ENCODE measurements at places on chromosomes 7 and 10. TPM values are rescaled to one million over a fixed set of nuclear protein-coding genes. Genes with fewer than 3 reads are reported as not detected.

ADAM12 gene
- total RNA-seq = 0.20 TPM

SPDYE5 gene
- 0.38 TPM for total RNA-seq

ACTR3C gene
- 53.0 TPM for total RNA-seq

RINT1 gene
- total RNA-seq = 15.6 TPM

DNA sequence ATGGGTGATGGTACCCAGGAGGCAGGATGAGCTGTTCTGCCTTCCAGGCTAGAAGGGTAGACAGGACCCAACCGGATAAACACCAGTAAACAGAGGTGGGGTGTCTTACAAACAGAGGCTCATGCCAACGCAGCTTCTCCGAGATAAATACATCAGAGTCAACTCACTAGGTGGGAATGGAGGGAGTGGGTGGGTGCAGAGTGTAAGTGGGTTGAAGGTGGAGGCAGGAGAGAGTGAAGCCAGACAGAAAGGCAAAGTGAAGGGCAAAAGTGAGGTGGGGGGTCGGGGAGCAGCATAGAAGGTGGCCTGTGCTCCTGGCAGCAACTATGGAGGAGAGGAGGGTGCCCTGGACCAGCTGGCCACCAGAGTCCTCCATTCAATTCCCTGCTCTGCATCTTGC is 40.4 kb upstream of the COL13A1 start:
- DNase-seq = no peak

GRCh38 chr7:128919241-128919640 is 8.7 kb upstream of the KCP start:
- DNase-seq = no peak

DNA sequence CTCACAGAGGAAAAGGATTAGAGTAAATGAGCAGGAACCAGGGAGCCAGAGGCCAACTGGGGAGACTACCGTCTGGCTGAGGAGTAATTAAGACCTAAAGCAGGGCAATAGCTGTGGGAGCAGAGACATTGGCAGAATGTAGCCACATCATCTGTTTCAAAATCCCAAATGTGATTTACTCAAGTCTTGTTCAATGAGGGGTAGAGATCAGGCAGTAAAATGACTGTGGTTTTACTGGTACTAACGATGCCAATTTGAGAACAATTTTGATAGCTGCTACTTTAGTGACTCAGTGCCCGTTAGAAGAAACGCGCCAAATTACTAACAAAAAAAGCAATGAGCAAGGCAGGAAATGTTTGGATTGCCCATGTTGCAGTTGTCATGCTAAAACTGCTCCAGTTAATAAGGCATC is 12.7 kb upstream of the MIOS start:
- DNase-seq = no peak

- peak; percentile 83 for DNase-seq
Observed at GRCh38 chr7:98287486-98287959, 6.0 kb downstream of the BRI3 start.

GRM3 gene
- not detected for total RNA-seq

- DNase-seq = peak; percentile 47
Observed at GRCh38 chr7:116862951-116863670, 724 bp downstream of the CAPZA2 start.

TMEM139 gene
- 49.4 TPM for total RNA-seq

DNA sequence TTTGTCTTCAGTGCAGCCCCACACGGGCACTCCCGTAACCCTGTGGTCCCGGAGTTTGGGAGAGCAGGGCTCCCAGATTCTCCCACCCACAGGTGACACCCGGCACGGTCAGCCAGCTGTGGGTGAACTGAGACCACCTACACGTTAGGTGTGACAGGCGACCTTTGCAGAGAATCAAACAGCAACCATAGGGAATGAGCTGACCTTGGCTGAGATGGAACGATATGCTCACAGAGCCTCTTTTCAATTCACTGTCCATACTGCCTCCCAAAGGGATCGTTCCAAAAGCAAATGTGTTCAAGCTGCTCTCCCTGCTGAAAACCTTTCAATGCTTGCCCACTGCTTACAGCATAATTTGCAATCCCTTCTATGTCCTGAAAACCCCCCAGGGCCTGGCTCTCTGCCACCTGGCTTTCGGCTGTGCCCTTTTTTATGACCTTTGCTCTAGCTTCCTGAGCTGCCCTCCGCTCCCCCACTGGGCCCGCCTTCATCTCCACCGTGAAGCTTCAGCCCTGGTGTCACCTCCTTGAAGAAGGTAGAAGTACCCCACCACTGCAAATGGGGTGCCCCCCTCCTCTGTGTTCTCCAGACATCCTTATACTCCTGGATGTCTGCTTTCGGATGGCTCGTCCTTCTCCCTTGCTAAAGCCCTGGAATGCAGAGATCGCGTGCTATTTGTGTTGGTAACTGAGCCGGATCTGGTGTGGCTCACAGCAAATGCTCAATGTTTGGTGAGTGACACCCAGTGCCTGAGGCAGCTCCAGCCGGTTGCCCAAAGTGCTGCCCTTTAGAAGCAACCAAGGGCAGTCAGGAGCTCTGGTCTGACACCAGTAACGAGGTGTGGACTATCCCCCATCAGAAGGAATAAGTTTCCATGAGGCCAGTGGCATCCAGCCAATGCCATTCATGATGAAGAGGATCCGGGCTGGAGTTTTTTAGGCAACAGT is 90.4 kb downstream of the KIAA1549 start:
- DNase-seq = no peak

- peak; percentile 77 for DNase-seq
Observed at GRCh38 chr7:5424749-5425506, 1.3 kb upstream of the TNRC18 start.

DNA sequence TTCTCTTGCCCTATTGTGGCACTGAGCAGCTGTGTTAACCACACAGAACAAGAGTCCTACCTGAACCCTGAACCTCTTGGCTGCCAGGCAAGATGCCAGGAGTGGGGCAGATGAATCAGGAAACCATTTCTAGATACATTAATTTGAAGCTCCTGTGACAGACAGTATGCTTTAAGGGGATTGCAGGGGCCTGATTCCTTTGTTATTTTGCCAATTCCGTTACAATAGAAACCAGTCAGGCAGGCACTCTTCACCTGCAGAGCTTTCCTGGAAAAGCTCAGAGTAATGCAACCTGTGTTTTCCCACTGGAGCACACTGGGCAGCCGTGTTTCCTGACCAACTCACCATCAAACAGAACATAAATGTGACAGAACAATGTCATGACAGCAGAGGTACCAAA is 233.1 kb downstream of the BMPER start:
- DNase-seq = no peak

DNA sequence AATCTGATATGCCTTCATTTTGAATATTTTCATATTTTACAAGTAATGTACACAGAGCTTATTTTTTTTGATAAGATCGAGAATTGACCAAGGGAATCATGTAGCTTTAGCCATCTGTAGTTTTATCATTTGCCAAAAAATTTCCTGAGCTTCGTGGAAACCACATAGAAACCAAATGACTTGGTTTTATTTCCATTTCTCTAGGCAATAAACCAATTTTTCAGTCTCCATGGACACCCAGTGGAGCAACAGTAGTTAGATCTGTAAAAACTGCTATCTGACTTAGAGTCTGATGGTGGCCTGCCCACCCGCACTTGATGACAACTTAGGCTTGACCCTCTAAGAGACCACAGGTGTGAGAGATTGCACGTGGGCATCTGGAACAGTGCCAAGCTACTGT is 127.8 kb upstream of the CDK6 start:
- DNase-seq = no peak

OR9A2 gene
- not detected for total RNA-seq

SPACDR gene
- 1.0 TPM for total RNA-seq

GRCh38 chr7:158814637-158815036 is 14.7 kb downstream of the ESYT2 start:
- no peak for DNase-seq

GFRA1 gene
- 32.2 TPM for total RNA-seq

GRCh38 chr10:30185341-30185740 is 126.0 kb upstream of the JCAD start:
- no peak for DNase-seq

SSC4D gene
- total RNA-seq = not detected

TWNK gene
- total RNA-seq = 7.8 TPM

DNA sequence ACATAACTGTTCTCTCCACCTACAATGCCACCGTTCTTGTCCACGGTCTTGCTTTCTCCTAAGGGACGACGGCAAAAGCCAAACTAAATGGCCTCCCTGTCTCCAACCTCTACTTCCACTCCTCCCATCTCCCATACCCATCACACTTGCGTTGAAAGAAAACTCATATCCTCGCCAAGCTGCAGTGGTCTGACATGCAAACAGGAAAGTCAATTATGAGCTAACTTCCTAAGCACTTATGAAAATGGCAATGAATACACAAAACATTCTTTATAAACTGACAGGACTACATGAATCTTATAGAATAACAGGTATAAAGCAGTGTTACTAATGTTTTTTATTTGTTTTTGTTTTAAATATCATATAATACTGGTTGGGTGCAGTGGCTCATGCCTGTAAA is 46.4 kb downstream of the TYW1B start:
- DNase-seq = no peak

DNA sequence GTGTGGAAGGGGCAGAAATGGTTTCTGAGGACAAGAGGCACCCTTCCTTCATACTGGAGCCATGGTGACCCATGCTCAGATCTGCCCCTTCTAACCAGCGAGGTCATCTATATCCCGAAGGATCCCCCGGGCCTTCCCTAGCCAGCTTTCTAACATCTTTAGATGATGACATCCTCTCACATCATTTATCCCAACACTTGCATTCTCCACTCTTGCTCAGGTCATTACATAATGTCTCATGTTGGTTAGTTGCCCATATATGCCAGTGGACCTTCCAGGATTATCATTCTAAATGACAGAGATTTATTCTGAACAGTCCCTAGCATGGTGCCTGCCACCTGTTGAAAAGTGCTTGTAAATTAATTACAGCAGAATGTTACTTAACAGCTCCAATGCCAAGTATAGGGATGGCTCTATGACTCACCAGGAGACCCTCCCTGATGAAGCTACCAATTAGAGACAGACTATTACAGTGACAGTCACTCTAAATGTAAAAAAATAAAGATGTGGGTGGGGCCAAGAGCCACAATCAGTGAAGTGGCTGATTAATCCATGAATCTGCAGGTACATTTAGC is 22.6 kb upstream of the ABLIM1 start:
- DNase-seq = no peak

PLXNA4 gene
- total RNA-seq = 2.7 TPM

DNA sequence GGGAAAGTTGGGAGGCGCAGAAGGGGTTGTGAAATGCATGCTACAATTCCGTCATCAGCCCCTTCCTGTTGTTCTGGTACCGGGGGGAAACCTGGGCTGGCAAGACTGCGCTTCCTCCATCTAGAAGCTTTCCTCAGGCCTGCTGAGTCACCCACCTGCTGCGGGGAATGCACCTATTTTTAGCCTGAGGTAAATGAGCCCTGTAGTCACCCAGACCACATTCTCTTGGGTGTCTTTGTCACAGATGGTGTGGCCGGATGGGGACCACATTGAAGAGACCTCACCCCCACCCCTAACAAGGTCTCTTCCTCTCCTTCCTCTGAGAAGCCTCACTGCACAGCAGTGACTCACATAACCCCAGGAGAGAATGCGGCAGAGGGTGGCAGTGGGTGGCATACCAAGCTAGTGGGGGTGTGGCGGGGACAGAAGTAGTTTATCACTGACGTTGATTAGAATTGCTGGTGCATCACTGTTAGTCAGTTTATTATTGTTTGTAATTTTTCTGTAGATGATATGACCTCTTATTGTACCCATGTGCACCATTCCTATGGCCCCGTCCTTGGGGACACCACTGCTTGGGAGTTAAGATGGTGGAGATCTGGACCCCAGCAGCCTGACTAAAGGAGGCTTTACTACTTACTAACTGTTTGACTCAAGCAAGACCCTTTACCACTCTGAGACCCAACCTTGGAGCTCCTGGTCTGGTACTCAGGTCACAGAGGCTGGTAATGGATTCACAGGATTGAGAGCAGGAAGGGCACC is 83.0 kb upstream of the DUSP5 start:
- peak; percentile 65 for DNase-seq

- DNase-seq = no peak
Observed at GRCh38 chr7:767580-767940, 40.5 kb upstream of the PRKAR1B start.

GRCh38 chr7:47423196-47423595 is 158.7 kb downstream of the TNS3 start:
- DNase-seq = no peak

GRCh38 chr7:29684787-29685650 is 121.3 kb upstream of the WIPF3 start:
- DNase-seq = peak; percentile 80

AQP1 gene
- total RNA-seq = 43.0 TPM

IGF2BP3 gene
- 0.79 TPM for total RNA-seq

ZNF479 gene
- not detected for total RNA-seq

- DNase-seq = peak; percentile 37
Observed at GRCh38 chr10:12807096-12807755, 194.3 kb downstream of the CCDC3 start.

CHN2 gene
- total RNA-seq = 27.6 TPM

OR13A1 gene
- not detected for total RNA-seq

DNA sequence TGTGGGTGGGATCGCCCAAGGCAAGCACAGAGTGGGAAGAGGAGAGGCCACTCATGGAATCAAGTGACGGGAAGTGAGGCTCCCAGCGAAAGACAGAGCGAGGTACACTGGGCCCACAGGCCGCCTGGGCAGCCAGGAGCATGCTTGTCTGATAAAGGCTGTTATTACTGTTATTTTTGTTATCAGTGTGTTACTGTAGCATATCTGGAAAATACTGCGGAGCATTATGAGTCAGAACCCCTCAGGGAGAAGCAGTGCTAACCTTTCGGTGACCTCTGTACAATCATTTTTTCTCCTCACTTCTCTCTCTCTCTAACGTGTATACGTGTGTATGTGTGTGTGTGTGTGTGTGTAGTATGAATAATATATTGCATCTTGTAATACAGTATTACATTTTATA is 3.8 kb upstream of the TCERG1L start:
- no peak for DNase-seq

DNA sequence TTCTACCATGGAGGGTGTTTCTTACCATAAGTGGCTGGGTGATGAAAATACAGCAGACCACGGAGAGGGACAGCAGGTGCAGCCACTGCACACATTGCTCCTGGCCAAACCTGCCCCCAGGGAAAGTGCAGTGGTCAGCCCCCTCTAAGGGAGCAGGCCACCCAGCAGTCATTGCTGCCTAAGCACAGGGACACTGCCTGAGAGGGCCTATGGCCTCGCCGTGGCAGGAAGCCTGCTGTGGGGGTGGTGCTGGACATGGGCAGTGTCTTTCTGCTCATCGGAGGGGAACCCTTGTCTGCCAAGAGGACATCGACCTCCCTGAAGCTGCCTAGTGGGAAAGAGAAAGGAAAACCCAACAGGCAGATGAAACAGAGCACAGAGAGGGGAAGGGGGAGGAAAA is 118.3 kb downstream of the PKD1L1 start:
- no peak for DNase-seq

TMEM270 gene
- total RNA-seq = not detected

GRCh38 chr7:23404546-23405239 is 65.6 kb downstream of the IGF2BP3 start:
- DNase-seq = no peak

All from mucosa of descending colon (tissue), 3 donors.